RCC 7860 (cell line): ENCODE measurements at places on chromosomes 12 and 14.
A peak's percentile ranks its signal among the peaks of the same experiment; 100 is the strongest.

DNA sequence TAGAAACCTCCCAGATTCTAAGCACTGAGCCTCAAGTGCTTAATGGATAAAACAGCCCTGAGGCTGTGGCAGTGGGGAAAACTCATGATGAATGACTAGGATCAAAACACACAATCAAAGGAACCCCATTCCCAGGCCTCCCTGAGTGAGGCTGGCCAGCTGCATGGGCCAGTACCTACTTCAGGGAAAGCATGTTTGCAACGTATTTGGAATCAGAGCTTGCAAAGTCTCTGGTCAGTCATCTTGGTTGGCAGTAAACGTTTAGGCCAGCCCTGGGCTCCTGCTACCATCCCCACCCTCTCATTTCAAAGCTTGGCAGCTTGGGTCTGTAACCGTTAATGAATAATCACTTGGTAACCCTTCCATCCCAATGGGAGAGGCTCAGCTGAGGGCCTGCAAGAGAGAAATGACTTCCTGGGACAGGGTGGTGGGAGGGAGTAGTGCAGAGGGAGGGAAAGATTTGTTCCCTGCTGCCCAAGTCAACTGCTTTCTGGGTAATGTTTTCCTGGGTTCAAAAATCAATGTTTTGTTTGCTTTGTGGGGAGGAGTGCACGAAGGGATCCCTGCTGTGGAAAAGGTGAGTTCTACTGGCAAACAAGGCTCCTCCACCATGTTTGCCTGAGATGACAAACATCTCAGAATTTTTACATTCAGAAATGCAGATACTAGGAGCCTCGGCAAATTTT, 2.0 kb upstream of the RNASE8 start:
- DNase-seq: no peak

- peak; percentile 30 for DNase-seq
These were observed 47.8 kb upstream of the KIF21A start for GRCh38 chr12:39490500-39491282.

DNA sequence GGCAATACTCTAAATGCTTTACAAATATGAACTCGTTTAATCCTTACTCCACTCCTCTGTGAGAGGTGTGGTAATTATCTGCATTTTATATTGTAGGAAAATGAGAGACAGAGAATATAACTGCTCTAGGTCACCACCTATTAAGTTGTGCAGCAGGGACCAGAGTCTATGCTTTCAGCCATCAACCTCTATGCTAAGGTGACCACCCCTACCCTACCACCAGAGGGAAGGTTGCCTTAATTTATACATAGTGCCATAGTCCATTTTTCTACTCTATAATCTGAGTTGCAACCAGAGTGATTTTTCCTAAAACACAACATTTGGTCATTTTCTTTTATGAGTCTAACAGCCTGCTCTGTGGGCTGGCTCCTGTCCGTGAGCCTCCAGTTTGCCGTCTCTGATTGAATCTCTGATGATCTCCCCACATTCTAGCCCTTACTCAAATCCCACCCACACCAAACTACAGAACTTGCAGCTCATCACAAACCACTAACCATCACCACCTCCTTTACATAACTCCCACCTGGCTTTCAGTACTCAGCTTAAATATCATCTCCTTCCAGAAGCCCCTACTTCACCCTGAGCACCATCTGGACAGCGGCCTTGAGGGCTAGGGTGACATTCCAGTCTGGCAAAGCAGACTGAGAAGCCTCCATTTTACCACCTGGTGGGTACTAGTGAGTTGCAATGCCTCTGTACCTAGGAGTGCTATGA, 126.6 kb downstream of the PPM1H start:
- DNase-seq: no peak

- DNase-seq: no peak
These were observed 86.8 kb downstream of the SPRING1 start for GRCh38 chr12:116651089-116651488.

DNA sequence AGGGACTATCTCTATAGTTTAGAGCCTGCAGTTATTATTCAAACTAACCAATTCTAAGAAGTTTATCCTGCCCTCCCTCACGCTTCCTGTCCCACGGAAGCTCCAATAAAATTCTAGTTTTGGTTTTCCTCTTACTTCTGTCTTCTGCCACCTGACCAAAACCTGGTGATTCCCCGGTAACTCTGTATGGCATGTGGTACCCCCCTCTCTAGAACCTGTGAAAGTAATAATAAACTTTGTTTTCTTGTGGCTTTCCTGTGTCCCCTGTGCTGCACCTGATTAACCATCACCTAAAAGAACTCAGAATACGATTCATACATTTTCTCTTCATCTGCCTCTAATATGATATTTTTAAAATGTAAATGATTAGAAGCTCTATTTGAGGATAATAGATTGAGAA, 379.8 kb downstream of the APAF1 start:
- DNase-seq: no peak

GRCh38 chr12:47885012-47885501, 19.7 kb downstream of the VDR start:
- DNase-seq: no peak

- DNase-seq: no peak
These were observed 218.9 kb downstream of the ITPR2 start for GRCh38 chr12:26614011-26614616.

- DNase-seq: no peak
These were observed 52.7 kb downstream of the RASSF3 start for GRCh38 chr12:64663015-64663414.

DNA sequence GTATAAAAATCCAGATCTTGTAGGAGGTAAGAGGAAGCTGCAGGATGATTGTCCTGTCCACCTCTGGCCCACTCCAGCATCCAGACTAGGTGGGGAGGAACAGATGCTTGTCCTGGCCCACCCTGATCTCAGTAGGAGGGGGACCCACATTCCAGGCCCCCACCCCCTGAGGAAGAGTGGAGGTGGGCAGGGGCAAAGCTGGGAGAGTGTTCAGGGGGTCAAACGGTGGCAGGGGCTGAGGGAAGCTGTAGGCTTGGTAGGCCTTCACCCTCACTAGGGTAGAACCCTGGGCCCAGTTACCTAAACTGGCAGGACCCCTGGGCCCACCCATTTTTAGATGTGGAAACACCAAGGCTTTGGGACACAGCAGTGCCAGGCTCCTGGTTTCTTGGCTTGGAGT, 4.1 kb downstream of the SLC48A1 start:
- DNase-seq: no peak

DNA sequence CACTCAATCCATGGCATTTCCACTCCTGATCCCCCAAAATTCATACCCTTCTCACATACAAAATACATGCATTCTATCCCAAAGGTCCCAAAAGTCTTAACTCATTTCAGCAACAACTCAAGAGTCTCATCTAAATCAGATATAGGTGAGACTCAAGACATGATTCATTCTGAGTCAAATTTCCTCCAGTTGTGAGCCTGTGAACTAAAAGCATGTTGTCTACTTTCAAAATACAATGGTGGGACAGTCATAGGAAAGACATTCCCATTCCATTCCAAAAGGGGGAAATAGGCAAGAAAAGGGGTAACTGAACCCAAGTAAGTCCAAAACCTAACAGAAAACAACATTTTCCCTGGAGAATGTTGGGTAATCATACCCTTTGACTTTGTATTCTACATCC, 103.3 kb downstream of the C12orf75 start:
- peak; percentile 38 for DNase-seq

- no peak for DNase-seq
These were observed 7.5 kb upstream of the CHD4 start for GRCh38 chr12:6614513-6615172.

DNA sequence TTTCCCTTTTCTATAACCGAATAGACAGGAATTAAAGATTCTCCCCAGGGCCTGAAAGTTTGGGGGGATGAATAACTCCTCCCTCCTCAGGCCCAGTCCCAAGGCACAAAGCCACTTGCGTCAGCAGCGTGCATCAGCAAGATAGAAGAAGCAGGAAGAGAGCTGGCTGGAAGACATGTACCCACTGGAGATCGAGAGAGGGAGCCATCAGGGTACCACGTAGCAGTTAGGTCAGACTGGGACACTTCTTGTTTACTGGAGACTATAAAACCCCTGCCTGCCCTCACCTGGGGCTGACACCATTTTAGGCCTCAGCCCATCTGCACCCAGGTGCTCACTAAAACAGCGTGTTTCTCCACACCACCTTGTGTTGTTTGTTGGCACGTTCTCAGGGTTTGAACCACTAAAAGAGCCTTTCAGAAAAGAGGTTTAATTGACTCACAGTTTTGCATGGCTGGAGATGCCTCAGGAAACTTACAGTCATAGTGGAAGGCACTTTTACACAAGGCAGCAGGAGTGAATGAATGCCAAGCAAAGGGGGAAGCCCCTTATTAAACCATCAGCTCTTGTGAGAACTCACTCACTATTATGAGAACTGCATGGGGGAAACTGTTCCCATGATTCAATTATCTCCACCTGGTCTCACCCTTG, 93.2 kb downstream of the TMTC3 start:
- no peak for DNase-seq

GRCh38 chr12:66860752-66861750, 182.2 kb upstream of the GRIP1 start:
- DNase-seq: no peak

DNA sequence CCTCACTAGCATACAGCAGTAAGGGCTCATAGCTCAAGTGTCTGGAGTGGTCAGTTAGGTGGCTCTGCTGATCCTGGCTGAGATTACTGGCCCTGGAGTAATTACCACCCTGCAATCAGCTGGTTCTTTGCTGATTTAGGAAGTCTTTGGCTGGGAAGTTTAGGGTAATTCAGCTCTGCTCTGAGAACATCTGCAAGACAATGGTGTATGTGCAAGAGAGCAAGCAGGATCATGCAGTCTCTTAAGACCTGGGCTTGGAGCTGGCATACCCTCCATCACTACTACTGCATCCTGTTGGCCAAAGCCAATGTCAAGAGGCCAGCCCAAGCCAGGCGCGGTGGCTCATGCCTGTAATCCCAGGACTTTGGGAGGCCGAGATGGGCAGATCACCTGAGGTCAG, 159.0 kb downstream of the NDUFA12 start:
- DNase-seq: no peak

GRCh38 chr14:81235096-81235495, 14.3 kb upstream of the GTF2A1 start:
- DNase-seq: no peak

DNA sequence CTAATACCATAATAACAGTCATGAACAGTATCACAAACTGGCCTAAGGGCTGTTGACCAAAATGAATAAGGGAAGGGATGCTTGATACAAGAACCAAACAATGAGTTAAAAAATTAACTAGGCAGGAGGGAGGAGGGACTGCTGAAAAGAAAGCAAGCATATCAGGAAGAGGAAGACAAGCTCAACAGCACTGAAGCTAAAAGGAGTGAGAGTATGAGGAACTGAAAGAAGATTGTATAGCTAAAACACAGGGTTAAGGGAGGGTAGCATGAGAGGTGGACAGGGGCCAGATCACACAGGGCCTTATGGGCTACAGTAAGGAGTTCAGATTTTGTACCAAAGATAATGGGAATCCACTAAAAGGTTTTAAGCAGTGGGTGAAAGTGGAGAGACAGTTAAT, 34.1 kb downstream of the ITGA7 start:
- no peak for DNase-seq

GRCh38 chr12:85794531-85794930, 41.7 kb downstream of the RASSF9 start:
- no peak for DNase-seq

GRCh38 chr14:21255385-21256101, 13.7 kb downstream of the HNRNPC start:
- DNase-seq: no peak

- no peak for DNase-seq
These were observed 4.5 kb downstream of the HMGA2 start for GRCh38 chr12:65828711-65829339.

DNA sequence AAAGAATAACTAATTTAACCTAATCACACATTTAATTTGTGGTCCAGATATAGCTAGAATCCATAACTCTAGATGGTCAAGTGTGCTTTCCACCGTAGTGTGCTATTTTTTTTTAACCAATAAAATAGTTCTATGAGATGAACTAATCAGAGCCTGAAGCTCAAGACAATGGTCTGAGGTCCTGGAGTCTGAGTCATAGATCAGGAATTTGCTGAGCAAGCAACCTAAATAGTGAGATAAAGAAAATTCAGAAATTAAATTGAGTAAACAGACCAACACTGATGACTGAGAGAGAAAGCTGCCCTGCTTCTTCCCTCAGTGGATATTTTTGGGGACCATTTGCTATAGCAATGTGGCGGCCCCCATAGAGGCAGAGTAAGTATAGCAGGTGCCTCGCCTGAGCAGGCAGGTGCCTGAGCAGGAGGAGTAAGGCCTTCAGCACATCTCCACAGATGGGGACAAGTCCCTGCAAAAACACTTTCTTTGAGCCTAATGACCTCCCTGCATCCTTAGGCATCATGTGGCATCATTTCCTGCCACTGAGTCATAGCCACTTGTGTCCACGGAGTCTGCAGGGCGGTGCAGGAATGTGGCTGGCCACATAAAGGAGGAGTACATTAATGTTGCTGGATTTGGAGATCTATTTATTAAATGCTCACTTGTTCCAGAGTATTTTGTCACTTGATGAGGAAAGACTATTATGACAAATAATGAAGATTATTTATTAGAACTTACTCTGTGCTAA, 13.9 kb upstream of the CLEC4E start:
- DNase-seq: peak; percentile 62

GRCh38 chr14:90453401-90453951, 56.6 kb downstream of the CALM1 start:
- DNase-seq: no peak

DNA sequence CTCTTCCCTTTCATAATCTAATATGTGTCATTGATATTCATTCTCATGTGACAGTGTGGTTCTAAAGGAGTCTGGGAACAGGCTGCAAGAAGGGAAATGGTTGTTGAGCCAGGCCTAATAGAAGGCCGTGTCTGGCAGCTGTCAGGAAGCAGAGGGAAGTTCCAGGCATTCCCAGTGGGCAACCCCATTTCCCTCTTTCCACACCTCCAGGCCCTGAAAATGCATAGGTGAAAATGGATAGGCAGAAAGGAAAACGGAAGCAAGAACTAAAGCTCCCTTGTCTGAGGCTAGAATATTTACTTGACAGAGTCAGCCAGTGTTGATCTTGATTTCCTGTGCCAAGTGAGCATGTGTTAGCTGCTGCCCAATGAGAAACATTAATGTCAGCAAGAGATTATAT, 97.7 kb downstream of the PPM1A start:
- DNase-seq: no peak

DNA sequence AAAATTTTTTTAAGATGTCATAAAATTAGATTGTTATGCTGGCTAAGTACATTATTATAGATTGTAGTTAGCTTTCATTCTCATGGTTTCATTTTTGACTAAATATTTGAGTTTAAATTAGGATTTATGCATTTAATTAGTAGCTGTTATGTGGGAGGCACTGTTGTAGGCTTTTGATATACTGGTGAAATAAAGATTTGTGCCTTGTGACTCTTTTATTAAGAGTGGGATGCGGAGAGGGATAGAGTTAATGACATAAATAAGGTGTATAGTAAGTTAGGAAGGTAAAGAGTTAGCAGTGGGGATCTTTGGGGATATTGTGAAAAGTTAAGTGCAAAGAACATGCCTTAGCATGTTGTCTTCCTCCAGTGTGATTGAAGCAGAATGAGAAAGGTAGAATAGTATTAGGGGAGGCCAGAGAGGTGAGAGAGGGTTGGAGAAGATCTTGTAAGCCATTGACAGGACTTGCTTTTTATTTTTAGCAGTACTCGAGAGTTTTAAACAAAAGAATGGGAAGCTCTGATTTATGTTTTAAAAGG, 8.8 kb downstream of the ARHGAP5 start:
- no peak for DNase-seq
